ENCODE measurements at places on chromosomes 12 and 14.

DNA sequence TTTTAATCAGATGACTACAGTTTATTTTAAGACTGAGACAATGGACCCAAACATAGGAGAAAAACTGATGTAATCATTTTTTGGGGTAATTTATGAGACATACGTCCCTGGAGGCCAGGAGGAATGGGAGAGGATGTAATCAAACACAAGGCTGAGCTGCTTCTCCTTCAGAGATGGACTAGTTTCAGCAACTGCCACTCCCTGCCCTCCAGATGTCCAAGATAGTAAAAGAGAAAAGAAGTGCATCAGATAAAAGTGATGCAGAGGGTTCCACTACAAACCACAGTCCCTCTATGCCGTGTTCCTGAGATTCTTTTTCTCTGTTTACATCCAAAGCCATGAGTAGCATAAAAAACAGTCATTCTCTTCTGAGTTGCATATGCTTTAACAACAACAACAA, 101.1 kb downstream of the DACT1 start:
- DNase-seq = no peak

DNA sequence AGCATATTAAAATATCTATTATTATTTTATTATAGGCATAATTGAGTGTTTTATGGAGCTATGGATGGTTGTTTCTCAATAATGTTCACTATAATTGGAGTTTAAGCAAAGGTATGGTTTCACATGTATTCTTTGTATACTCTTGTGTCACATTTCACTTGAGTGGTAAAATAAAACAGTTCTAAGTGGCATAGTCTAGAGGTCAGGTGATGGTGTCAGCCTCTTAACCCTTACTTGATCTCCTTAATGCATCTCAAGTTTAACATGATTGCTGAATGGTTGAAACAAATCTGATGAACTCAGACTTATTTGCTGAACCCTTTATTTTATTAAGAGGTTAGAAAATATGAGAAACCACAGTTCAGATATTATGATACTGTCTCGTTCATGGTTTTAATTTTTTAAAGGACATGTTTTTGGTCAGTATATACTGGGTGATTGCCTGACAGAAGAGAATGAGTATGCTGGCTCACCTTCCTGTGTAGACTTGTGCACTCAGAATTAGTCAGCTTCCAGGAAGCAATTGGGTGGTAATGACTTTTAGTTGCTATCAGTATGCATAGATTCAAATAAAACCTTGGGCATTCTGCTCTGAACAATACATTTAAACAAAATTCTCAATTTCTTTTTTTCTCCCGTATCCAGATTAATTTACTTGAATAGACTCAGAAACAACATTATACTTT, 464.6 kb downstream of the PCNX1 start:
- DNase-seq = no peak

- DNase-seq = no peak
Observed at GRCh38 chr12:97142737-97143410, 235.8 kb downstream of the NEDD1 start.

DNA sequence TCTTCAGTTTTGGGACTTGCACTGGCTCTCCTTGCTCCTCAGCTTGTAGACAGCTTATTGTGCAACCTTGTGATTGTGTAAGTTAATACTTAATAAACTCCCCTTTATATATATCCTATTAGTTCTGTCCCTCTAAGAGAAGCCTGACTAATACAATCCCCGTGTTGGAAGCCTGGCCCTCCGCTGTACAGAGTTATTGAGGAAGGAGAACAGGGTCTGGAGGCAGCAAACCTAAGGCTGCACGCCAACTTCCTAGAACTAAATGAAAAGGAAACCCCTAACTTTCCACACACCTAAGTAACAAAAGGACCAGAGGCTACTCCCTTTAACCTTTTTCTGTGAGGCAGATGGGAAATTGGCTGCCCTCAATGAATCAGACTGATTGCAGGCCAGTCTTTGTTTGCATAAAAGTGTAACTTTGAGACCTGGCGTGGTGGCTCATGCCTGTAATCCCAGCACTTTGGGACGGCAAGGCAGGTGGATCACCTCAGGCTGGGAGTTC, 42.6 kb upstream of the LIMA1 start:
- no peak for DNase-seq

- no peak for DNase-seq
Observed at GRCh38 chr12:19151298-19151697, 21.8 kb downstream of the PLEKHA5 start.

All from activated naive CD8-positive, alpha-beta T cell treated with anti-CD3 and anti-CD28 coated beads, Interleukin-2, amount 10 ng/mL, durations not matched to agents 7 days and 5 days (primary cell).